Fibroblast of the aortic adventitia (primary cell): ENCODE measurements at places on chromosomes 13 and 19.

GRCh38 chr19:32208060-32208459 lies 137.3 kb upstream of the ZNF507 start:
- DNase-seq: no peak

GRCh38 chr13:74768521-74769085 lies 634.4 kb upstream of the KLF12 start:
- no peak for DNase-seq

DNA sequence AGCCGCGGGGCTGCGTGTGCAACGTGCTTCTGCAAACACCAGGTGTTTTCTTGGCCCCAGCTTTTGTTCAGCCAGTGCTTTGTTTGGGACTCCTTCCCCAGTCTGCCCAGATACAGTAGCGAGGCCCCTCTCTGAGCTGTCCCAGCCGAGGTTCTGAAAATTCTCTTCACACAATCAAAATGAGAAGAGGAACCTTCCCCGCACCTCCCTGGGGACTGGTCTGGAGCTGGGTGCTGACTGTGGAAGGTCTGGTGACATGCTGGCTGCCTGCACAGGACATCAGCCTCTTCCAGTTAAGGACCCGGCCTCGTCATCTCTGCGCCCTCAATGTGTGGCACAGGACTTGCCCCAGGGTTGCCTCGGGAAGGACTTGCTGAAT lies 4.2 kb downstream of the ATP4A start:
- no peak for DNase-seq

DNA sequence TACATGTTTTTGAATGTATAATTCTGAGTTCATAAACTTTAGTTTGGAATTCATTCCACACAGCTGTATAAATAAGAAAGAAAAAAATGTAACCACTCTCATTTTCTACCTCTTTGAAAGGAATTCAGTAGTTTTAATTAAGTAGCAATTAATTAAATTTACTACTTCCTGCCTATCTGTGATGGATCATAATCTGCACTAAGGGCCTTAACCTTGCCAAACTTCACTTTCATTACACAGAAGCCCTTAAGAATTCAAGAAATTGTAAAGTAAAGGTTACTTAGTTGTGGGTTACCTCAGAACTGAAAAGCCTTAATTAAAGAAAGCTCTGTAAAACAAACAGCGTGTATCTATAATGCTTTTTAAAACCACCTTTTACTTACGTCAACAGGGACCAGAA lies 111.9 kb upstream of the FBXL3 start:
- no peak for DNase-seq

GRCh38 chr19:16365300-16365996 lies 40.8 kb downstream of the KLF2 start:
- no peak for DNase-seq

GRCh38 chr19:6227936-6228325 lies 51.8 kb downstream of the MLLT1 start:
- DNase-seq: no peak

DNA sequence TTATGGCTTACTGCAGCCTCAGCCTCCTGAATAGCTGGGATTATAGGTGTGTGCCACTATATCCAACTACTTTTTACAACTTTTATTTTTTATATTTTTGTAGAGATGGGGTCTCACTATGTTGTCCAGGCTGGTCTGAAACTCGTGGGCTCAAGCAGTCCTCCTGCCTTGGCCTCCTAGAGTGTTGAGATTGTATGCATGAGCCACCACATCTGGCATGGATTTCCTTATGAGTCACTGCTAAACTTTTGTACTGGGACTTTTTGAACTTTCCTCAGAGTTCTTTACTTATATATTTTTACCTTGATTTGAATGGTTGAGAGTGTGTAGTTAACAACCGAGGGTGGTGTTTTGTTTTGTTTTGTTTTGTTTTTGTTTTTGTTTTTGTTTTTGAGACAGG lies 33.4 kb downstream of the DNAJC3 start:
- peak; percentile 69 for DNase-seq

DNA sequence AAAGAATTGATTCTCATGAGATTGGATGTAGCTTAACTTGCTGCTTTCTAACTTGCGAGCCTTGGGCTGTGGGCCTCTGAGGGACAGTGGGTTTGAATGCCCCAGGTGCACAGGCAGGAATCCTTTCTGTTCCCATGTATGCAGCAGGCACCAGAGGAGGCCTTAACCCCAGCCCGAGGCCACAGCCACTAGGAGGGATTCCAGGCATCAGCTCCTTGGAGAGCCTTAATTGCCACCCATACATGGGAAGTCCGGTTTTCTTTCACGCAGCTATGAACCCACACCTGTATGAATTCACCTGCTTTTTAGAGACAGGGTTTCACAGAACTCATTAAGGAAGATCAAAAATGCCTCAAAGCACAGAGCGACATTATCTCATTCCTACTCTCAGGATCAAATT lies 117.9 kb downstream of the CRYL1 start:
- no peak for DNase-seq

DNA sequence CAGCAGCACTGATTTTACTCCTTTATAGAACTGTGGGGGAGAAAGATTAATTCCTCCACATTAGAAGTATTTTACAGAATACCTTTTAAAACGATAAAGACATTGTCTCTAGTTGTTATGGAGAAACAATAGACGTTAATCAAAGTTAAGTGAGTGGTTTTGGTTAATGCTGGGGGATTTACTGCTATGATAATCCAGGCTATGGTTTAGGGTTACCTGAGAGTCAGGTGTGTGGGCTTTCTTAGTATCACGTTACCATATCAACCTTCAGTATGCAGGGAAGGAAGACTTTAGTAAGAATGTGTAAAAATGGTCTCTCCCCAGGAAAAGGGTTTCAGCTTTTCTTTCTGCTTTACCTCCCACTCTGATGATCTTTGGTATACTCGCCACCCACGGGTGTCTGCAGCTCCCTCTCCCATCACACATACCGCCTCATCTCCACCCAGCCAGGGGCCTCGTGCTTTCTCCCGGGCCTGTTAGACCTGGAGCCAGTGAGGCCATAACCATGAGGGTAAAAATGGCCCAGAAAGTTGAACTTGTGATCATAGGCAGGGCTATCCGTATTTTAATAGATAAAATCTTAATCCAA lies 45.6 kb upstream of the WDFY2 start:
- no peak for DNase-seq

DNA sequence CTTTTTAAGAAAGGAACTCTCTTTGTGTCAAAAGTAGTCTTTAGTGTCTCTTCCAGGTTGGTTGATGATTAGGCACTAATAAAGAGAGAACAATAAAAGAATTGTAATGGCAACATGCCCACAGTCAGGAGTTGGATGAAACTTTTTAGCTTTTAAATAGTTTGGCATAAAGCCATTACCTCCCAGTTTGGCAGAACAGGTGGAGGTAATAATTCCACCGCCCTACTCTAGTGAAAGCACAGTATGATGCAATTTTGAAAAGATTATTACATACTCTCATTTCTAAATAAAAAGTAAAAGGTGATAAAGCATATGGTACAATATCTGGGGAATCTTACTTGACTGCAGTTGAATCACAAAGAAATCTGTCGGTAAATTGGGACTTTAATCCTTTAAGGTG lies 497.6 kb downstream of the SUCLA2 start:
- DNase-seq: no peak

- DNase-seq: no peak
These were observed 13.3 kb downstream of the CDC16 start for GRCh38 chr13:114248011-114248410.

- peak; percentile 60 for DNase-seq
These were observed 4.0 kb upstream of the ZNF628 start for GRCh38 chr19:55472463-55472862.

DNA sequence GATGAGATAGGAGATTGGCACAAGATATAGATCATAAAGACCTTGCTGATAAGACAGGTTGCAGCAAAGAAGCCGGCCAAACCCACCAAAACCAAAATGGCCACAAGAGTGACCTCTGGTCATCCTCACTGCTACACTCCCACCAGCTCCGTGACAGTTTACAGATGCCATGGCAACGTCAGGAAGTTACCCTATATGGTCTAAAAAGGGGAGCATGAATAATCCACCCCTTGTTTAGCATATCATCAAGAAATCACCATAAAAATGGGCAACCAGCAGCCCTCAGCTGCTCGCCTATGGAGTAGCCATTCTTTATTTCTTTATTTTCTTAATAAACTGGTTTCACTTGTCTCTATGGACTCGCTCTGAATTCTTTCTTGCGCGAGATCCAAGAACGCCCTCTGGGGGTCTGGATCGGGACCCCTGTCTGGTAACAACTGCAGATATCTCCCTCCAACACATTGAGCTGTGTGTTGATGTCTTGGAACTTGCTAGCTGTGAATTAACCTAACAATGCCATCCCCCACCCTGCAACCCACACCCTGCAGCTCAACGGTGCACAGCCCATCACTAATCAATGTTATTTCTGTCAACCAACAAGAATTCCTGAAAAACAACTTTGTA lies 27.1 kb upstream of the GRTP1 start:
- DNase-seq: no peak

DNA sequence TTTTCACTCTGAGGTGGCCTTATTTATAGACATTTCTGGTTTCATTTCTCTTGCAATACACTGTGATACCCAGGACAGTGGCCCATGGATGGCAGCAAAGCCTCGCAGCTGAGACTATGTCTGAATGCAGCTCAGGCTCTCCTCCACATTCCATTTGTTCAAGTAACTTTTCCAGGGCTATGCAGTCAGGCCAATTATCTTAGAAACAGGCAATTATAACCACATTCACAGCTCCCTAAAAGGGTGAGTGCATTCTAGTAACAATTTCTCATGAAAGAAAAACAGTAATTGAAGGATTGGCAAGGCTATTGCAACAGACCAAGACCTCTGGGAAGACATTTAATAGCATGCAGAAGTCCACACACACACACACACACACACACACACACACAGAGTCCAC lies 264.0 kb downstream of the TBC1D4 start:
- peak; percentile 45 for DNase-seq

- DNase-seq: no peak
These were observed 19.2 kb upstream of the AKT2 start for GRCh38 chr19:40304306-40304705.

- DNase-seq: no peak
These were observed 75.9 kb downstream of the TNFSF11 start for GRCh38 chr13:42649831-42650230.

- DNase-seq: peak; percentile 72
These were observed 42.9 kb downstream of the CAB39L start for GRCh38 chr13:49400755-49401659.

DNA sequence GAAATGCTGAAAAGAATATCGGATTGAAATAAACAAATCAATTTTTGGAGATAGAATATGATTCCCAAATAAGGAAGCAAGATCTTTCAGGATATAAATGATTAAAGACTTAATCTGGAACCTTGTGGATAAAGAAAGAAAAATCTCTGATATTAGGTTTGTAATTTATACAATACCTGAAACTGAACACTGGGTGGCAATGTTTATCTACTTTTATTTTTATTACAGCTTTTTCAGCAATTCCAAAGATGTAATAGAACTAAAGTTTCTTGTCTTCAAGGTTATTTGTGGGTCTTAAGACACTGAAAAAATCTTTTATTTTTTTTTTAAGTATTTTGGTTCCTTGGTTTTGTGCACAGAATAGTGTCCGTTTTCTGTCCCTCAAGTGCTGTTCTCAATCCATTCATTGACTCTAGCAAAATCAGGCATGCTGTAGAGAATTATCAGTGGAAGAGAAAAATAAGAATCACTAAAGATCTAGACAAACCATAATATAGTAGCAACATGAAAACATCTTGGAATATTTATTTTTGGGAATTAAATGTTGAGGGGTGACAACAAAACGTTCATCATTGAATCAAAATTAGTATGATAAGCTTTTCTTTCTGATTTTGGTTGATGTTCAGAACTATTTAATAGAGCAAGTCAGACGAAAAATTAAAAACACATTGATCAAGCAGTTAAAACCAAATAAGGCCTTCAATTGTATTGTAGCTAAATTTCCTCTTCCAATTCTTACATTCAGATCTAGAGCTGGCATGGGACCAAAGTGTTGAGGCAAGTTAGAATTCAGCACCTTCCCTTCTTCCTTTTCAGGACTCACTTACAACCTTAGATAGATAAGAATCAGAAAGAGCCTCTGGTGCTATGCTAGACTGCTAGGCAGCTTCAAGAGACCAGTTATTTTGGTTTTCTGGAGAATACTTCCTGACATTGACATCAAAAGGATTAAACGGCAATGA lies 704.4 kb upstream of the PCDH20 start:
- peak; percentile 2 for DNase-seq

- DNase-seq: no peak
These were observed 1041.0 kb downstream of the UQCRFS1 start for GRCh38 chr19:28171983-28172382.

- DNase-seq: no peak
These were observed 173.1 kb downstream of the POU4F1 start for GRCh38 chr13:78430166-78430791.

DNA sequence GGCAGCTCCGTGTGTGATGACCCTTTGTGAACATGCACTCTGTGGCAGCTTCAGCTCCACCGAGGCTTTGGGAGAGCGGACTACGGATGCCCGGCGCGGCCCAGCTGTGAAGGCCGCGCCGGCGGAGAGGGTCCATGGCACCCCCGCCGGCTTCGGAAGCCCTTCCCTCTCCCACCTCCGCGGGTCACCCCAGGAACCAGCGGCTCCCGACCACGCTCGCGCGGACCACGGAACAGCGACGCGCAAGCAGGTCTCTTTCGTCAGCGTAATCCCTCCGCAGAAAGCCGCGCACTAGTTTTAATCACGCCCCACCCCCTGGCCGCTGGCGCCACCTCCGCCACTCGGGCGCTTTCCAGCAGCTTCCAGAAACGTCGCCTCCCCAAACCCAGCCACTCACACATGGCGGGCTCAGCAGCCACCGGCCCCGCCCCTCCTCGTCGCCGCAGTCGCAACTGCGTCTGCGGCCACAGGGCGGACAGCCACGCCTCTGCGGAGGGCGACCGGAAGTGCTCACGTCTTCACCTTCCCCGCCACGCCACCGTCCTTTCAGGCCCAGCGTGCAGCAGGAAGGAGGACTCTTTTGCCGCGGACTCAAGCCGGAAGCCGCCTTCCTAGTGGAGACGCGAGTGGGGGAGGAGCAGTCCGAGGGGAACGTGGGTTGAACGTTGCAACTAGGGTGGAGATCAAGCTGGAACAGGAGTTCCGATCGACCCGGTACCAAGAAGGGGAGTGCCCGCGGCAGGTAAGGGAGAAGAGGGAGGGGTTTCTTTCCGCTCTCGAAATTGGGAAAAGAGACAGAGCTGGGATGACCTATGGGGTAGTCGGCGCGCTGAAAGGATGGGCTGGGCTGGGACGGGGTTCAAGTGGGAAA lies at the start of gene USPL1:
TSS of gene USPL1 (plus strand) at position 606 of the 871 bp plus-strand sequence. CDS start 3,221 bp downstream, outside the sequence.
- DNase-seq: peak; percentile 99

DNA sequence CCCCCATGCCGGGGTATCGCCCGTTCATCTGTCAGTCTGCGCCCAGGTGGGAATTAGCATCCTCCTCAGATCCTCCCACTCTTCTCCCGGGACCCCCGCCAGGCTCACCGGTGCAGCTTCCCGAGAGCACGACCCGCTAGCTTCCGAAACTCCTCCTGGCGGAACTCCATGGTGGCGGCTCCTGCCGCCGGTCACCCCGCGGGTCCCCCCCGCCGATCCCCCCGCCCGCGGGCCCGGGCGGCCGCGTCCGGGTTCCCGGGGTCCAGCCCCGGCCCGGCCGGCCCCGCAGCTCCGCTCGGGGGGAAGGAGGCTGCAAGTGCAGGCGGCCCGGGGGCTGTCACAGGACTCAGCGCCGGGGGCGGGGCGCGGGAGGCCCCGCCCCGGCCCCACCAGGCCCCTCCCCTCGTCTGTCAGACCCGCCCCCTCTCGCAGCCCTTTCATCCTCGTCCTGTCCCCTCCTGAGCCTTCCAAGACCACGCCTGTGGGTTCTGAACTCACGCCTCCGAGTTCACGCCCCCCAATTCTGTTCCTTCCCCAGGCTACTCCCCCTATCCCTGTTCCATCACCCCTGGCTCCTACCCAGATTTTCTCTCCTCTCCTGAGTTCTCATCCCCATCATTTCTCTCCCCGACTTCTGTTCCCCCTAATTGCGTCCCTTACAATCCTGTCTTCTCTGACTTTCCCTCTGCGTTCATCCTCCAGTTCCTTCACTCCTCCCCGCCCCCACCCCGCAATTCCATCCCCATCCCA lies at the start of gene SLC17A7:
TSS of gene SLC17A7 (minus strand) at position 318 of the 750 bp plus-strand sequence. CDS start at position 170, 148 bp downstream.
- no peak for DNase-seq
